Adipocyte (in vitro differentiated cells): ENCODE measurements at places on chromosomes 7 and 10.

GRCh38 chr10:128338951-128339350, 212.7 kb upstream of the MKI67 start:
- DNase-seq, result no peak

- DNase-seq, result no peak
Measured at GRCh38 chr7:64875658-64876406, 27.2 kb upstream of the ZNF273 start.

- peak; percentile 92 for DNase-seq
Measured at GRCh38 chr7:64098-64915, 128.1 kb upstream of the FAM20C start.

DNA sequence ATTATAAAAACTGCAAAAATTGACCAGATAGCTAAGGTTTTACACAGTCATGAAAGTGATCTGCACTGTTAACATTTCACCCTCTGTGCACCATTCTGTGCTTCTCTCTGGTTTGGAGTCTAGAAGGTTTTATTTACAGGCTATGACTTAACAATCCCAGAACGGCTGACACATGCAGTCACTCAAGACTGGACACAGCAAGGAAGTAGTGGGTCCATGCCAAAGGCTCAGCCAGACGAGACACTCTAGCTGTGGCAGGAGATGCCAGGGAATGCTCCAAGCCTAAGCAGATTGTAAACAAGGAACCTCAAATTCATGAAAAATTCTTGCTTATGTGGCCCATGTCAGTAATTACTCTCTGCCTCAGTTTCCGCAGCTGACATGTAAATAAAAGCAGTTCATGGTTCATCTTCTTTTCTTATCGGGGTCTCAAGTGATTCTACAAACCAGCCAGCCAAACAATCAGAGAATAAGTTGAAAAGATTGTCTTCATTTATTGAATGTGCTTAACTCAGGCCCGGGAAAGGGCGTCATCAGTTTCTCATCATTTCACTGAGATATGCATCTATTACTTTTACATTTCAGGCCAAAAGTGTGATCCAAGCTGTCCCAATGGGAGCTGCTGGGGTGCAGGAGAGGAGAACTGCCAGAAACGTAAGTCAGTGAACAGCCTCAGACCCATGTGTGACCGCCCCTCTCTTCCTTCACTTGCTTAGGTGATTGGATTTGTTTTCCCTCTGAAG, 132.1 kb downstream of the EGFR start:
- no peak for DNase-seq

DNA sequence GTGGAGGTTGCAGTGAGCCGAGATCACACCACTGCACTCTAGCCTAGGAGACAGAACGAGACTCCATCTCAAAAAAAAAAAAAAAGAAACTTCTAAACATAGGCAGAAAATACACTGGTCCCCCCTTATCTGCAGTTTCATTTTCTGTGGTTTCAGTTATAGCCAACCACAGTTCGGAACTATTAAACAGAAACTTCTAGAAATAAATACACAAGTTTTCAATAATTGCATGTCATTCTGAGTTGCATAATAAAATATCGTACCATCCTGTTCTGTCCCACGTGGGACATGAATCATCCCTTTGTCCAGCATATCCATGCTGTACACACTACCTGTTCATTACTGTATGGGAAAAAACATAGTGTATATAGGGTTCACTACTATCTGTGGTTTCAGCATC, 8.0 kb downstream of the XRCC2 start:
- no peak for DNase-seq

DNA sequence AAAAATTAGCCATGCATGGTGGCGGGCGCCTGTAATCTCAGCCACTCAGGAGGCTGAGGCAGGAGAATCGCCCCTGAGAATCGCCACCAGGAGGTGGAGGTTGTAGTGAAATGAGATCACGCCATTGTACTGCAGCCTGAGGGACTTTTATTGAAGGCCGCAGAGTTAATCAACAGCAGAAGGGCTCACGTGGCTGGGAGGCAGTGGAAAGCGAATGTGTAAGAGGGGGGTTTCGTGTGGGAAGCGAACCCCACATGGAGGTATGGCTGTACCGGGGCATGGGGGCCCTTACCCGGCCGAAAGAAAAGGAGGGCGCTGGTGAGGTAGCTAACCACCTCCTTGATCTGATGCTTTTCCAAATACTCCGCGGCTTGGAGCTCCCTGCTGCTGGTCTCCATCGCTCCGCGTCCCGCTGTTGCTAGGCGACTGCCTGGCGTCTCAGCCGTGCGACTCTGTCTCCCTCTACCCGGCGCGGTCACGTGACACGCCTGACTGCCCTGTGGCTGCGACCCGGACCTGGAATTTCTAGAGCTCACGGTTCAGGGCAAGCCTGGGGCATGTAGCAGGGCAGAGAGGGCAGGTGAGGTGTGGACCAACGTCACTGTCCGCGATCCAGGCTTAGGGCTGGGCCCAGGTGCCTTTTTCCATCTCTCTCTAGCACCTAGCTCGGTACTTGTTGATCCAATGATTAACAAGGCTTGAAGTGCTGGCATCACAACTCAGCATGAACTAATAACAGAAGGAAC, at the start of gene EFCAB10:
TSS of gene EFCAB10 (minus strand) at position 428 of the 746 bp plus-strand sequence. CDS start at position 398, 30 bp downstream.
- DNase-seq, result peak; percentile 39
